Type B pancreatic cell (in vitro differentiated cells): ENCODE measurements at places on chromosomes 3 and 15.

DNA sequence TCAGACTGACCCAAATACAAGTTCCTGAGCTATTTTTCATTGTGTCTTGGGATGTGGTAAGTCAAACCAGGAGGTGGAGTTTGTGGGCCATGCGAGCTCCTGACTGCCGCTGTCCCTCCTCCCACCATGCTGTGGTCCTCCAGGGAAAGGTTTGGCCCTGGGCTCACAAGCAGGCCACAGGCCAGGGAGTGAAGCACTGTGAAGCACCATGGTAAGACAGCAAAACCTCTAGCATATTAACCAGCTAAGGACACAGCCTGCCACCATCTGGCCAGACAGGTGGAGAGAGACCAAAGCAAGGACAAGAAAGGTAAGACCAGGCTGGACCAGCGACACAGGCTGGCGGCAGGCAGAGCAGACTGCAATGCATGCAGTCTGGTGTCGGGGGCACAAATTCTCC is 15.3 kb downstream of the RAB43 start:
- no peak for DNase-seq

GRCh38 chr3:64266983-64267382 is 41.7 kb upstream of the PRICKLE2 start:
- DNase-seq = no peak

GRCh38 chr3:122014741-122015140 is 7.3 kb downstream of the ILDR1 start:
- no peak for DNase-seq

DNA sequence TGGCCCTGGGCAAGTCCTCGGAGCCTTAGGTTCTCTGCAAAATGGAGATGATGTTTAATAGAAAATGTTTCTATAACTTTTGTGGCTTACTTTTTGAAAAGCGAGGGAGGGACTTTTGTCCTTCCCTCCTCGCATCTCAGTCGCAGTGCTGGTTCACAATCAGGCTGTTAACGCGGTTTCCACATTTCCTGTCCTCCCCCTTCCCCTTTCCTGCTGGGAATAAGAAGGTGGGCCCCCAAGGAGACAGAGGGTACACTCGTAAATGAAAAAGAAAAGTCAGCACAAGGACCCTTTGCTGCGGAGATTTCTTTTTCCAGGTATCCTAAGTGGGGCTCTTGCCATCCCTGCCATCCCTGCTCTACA is 29.5 kb downstream of the ARHGAP31 start:
- no peak for DNase-seq

GRCh38 chr15:78389322-78389721 is 48.7 kb upstream of the IREB2 start:
- DNase-seq = no peak

- DNase-seq = no peak
Measured at GRCh38 chr15:75836959-75837334, 6.3 kb upstream of the UBE2Q2 start.

- DNase-seq = no peak
Measured at GRCh38 chr3:32844914-32845313, 27.1 kb downstream of the TRIM71 start.

GRCh38 chr3:185175370-185175987 is 22.6 kb upstream of the C3orf70 start:
- DNase-seq = no peak

DNA sequence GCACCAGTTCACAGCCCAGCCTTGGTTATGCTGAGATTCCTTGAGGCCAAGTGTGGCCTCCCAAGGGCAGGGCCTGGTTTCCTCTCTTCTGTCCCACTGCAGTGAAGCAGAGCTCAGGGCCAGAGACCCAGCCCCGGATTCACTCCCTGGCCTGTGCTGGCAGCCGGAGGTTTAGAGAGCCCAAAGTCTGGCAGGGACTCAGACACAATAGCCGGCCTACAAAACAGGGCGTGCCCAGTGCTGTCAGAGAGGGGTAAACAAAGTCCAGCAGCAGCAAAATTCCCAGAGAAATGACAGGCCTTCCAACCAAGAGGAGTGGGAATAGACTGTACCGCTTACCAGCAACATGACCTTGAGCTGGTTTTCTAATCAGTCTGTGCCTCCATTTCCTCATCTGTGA is 14.0 kb downstream of the VIPR1 start:
- no peak for DNase-seq
